ENCODE measurements at places on chromosomes 7 and 10.

GRCh38 chr10:63716016-63716580 is 194.9 kb downstream of the REEP3 start:
- no peak for DNase-seq

DNA sequence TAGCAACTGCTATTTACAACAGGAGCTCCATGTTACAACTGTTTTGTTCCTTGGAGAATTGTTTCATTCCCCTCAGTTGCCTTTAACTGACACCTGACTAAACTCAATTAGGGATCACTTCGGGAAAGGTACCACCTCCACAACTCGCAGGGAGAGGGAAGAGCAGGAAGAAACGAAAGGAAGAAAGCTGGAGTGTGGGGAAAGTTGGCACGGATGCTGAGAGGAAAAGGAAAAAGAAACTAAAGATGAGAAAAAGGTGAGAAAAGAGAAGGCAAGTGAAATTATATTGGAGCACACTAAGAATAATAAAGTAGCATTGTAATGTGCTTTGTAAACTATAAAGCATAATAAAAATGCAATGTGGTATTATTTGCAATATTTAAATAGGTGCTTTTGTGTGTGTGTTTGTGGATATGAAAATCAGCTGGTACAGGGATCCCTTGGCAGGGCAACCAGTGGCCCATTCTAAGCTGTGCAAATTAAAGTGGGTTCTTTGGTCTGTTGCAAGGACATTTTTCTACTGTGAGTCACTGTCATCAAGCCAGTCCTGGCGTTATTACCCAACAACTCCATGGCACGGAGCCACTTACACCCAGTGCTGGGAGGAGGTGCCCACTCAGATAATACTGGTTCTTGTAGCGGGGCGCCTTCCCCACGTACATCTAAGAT is 45.9 kb downstream of the HIPK2 start:
- DNase-seq: no peak

- DNase-seq: no peak
These were observed 65.7 kb upstream of the STRIP2 start for GRCh38 chr7:129368389-129368986.

DNA sequence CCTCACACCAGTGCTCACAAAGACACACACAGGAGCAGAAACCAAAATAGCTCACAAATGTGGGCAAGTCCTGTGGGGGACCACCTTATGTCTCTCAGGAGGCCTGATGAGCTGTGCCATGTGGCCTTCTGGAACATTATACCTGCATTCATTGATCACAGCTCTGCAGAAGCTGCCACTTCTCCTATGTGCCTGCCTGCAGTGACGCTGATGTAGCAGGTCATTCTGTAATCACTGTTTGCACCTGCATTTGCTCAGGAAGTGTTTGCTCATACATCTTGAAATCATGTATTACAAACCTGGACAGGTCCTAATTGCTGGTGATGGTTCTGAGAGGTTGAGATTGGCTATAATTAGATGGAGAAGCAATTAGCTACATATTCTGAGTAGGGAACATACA is 310.2 kb downstream of the AUTS2 start:
- no peak for DNase-seq

DNA sequence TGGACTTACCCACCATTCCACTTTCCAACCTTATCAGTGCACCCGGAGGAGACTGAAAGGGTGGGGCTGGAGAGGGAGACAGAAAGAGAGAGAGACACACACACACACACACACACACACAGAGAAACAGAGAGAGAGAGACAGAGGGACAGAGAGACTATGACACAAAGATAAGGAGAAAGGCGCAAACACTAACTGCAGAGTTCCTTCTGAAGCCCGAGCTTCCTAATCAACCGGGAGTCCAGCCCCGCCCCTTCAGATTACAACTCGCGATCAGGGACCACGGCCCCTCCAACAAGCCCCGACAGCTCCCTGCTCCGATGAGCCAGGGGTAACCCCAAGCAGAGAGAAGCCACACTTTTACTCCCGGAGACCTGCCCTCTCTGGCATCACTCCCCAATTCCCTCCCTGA is 499 bp downstream of the GAL3ST4 start:
- DNase-seq: no peak

DNA sequence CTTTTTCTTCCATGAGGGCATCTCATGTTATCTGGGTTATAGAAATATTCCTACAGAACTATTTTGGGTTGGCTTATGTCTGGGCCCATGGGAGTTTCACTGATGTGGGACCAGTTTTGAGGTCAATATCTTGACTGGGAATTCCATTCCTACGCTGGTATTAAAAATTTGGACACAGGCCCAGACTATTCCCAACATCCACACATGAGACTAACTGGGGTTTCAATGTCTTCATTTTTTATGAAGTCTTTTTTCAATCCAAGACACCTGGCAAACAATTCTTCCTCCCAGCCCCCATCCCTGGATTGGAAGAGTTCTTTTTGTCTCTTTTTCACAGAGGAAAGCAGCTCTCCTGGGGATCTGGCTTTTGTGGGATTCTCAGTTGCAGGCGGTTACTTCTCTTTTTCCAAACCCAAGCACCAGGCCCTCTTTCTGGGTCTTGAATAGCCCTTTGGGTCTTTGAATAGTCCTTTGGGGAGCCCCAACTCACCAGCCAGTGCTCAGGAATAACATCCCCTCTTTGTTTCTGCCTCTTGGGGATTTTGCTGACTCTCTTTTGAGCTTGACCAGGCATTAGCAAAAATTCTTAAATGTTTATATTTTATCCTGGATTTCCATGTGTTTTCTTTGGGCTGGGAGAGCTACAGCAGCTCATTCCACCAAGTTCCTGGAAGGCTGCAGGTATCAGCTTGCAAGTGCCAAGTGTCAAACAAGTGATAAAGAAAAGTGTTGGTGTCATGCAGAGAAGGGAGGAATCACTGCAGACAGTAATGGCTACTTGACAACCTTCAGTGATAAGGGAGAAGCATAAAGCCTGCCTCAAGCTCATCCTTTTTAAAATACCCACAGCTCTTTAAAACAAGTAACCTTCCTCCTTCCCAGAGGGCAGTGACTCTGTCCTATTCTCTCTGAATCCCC is 234.3 kb downstream of the ADAM12 start:
- no peak for DNase-seq
